ENCODE measurements at places on chromosomes 12 and 14. TPM values are rescaled to one million over a fixed set of nuclear protein-coding genes. Genes with fewer than 3 reads are reported as not detected.
A peak's percentile ranks its signal among the peaks of the same experiment; 100 is the strongest.

Gene CBLN3
- total RNA-seq = 2.3 TPM

DNA sequence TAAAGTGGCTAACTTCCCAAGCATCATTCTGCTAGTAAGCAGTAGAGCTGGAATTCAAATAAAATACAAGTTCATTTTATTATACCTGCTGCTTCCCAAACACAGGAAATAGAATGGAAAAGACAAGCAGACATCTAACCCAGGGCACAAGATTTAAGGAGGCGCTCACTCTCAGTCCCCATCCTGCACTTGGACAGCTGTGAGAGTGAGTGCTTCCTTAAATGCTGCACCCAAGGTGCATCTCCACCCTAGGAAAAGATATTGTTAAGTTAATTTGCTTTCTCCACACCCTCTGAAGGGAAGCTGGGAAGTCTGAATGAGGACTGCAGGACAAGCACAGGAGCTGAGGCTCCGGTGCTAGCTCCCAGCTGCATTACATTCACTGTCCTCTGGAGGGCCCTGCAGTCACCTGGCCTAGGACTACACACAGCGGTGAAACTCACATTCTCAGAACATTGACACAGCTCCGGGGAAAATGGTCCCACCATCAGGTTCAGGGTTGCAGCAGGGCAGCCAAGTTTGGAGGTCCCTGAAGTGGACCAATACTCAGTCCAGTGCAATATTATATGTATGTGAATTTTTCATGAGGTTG is 14.2 kb downstream of the HEBP1 start:
- no peaks in the 10 kb centered on the region for H3K27me3 ChIP-seq
- peak; percentile 41 for DNase-seq
- no peak overlapping the region for H3K4me3 ChIP-seq
- H3K27ac ChIP-seq = no peak overlapping the region
- H3K36me3 ChIP-seq = peaks cover 17% of the 10 kb centered on the region

DNA sequence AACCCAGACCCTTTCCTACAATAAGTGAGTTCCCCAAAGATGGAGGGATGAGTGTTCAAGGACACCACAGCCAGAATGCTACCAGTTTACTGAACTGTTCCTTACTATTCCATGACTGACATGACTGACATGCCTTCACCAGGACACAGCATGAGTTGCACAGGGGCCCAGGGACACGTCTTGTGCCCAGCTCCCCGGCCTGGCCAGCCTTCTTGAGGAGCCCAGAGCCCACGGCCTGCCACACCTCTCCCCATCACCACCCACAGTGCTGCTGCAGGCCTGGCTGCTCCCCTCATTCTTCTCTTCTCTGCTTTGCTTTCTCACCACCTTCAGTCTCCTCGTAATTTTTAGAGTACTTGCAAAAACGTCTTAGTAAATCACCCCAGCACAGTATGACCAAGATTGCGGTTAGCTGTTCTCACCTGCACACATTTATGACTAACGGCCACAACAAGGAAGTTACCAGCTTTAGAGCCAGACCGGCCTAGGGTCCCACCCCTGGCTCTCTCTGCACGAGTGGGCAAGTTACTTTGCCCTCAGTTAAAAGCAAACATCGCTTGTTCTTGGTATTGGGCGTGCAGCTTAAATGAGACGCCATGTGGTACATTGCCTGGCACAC is 18.5 kb downstream of the PPP2R5E start:
- H3K4me3 ChIP-seq = no peak overlapping the region
- H3K27ac ChIP-seq = no peak overlapping the region
- DNase-seq = no peak
- H3K27me3 ChIP-seq = no peaks in the 10 kb centered on the region

DNA sequence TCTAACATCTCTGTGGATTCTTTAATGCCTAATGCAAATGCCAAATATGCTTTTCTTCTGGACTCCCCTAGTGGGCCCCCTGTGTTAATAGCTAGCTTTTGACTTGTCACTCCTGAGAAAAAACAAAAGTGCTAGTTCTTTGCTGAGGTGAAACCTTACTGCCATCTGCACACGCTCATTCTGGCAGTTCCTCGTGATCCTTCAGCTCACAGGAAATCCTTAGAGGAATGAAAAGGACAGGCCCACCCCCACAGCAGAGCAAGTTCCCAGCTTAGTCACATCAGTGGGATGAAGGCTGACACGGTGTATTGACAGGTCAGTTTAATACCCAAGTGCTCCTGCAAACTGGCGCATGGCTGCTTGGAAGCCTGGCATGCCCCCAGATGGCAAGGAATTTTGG is 165.1 kb upstream of the ATP2B1 start:
- no peak overlapping the region for H3K4me3 ChIP-seq
- H3K4me1 ChIP-seq = peaks cover 20% of the 10 kb centered on the region
- peak; percentile 34 for DNase-seq
- no peaks in the 10 kb centered on the region for H3K27me3 ChIP-seq
- H3K27ac ChIP-seq = no peak overlapping the region
- no peaks in the 10 kb centered on the region for H3K36me3 ChIP-seq

- no peak overlapping the region for H3K4me3 ChIP-seq
- no peaks in the 10 kb centered on the region for H3K36me3 ChIP-seq
- peak; percentile 21 for DNase-seq
- H3K27ac ChIP-seq = no peak overlapping the region
- H3K4me1 ChIP-seq = no peaks in the 10 kb centered on the region
These were observed 87.1 kb downstream of the GPR135 start for GRCh38 chr14:59377991-59378601.

Gene PARP2
- 27.0 TPM for total RNA-seq

Gene ASB2
- total RNA-seq = 208 TPM

- DNase-seq = no peak
- no peak overlapping the region for H3K27ac ChIP-seq
- H3K27me3 ChIP-seq = no peaks in the 10 kb centered on the region
- H3K36me3 ChIP-seq = no peaks in the 10 kb centered on the region
- no peaks in the 10 kb centered on the region for H3K4me1 ChIP-seq
These were observed 35.2 kb upstream of the MDGA2 start for GRCh38 chr14:47710581-47710980.

Gene RNASE1
- total RNA-seq = 3.6 TPM

DNA sequence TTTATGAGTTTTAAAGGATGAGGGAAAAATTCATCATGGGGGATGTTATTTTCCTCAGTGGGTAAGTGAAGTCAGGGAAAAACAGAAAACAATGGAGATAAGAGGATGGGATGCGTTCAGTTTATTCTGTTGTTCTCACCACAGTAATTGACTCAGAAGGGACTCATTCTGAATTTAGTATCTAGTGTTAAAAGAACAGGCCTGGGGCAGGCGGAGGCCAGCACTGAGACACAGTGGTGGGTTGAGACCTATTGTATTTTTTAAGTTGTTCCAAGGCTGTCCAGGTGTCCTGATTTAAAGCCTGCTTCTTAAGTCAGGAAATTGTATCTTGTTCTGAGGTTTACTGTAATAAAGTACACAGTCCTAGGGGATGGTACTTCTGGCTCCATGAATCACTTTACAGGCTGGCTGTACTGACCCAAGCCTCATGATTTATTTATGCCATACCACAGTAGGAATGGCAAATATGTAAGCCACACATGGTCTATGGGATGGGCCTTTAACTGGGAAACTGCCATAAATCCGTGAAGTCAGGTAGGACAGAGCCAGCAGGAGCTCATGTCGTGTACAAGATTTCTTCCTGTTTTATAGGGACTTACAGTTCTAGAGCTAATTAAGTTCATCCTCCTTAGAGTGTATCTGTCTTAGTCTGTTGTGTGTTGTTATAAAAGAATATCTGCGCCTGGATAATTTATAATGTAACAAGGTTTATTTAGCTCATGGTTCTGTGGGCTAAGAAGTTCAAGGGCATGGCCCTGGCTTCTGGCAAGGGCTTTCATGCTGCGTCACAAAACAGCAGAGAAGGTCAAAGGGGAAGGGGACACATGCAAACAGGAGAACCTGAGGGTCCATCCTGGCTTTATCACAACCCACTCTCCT is 244.1 kb downstream of the FBXL14 start:
- no peaks in the 10 kb centered on the region for H3K36me3 ChIP-seq
- H3K27ac ChIP-seq = peak overlapping the region; percentile 74
- H3K4me1 ChIP-seq = peaks cover 24% of the 10 kb centered on the region
- DNase-seq = peak; percentile 34
- H3K4me3 ChIP-seq = no peak overlapping the region

GRCh38 chr12:3947781-3948180 is 74.6 kb upstream of the PARP11 start:
- DNase-seq = no peak
- H3K27me3 ChIP-seq = no peaks in the 10 kb centered on the region
- no peak overlapping the region for H3K27ac ChIP-seq
- H3K36me3 ChIP-seq = no peaks in the 10 kb centered on the region
- no peaks in the 10 kb centered on the region for H3K4me1 ChIP-seq

All from cardiac muscle cell (in vitro differentiated cells and primary cell).